T-helper 2 cell treated with Interferon-gamma antibody and Interleukin-4, amounts not matched to agents 5 μg/mL and 100 μg/mL, for 36 hours (primary cell): ENCODE measurements at places on chromosomes 7 and 10.

- H3K4me1 ChIP-seq: no peaks in the 10 kb centered on the region
- DNase-seq: no peak
- H3K27me3 ChIP-seq: no peaks in the 10 kb centered on the region
- H3K36me3 ChIP-seq: no peaks in the 10 kb centered on the region
- H3K4me3 ChIP-seq: no peak overlapping the region
Measured at GRCh38 chr7:153627323-153627722, 424.9 kb upstream of the DPP6 start.

- H3K27ac ChIP-seq: no peak overlapping the region
- no peak for DNase-seq
- no peaks in the 10 kb centered on the region for H3K4me1 ChIP-seq
- H3K4me3 ChIP-seq: no peak overlapping the region
- H3K36me3 ChIP-seq: no peaks in the 10 kb centered on the region
Measured at GRCh38 chr10:79377557-79378382, 30.5 kb downstream of the PPIF start.

- no peak overlapping the region for H3K27ac ChIP-seq
- H3K36me3 ChIP-seq: no peaks in the 10 kb centered on the region
- peaks cover 4% of the 10 kb centered on the region for H3K27me3 ChIP-seq
- no peaks in the 10 kb centered on the region for H3K4me1 ChIP-seq
- DNase-seq: no peak
Measured at GRCh38 chr10:4595719-4596319, 230.2 kb upstream of the AKR1E2 start.

- H3K4me1 ChIP-seq: peaks cover 9% of the 10 kb centered on the region
- no peak for DNase-seq
- H3K27me3 ChIP-seq: no peaks in the 10 kb centered on the region
- no peak overlapping the region for H3K4me3 ChIP-seq
Measured at GRCh38 chr7:158781217-158781973, 47.9 kb downstream of the ESYT2 start.
